ENCODE measurements at places on chromosomes 2 and 18. TPM values are rescaled to one million over a fixed set of nuclear protein-coding genes. Genes with fewer than 3 reads are reported as not detected.

The LRRC30 gene
- not detected for total RNA-seq

The PPP4R1 gene
- 115 TPM for total RNA-seq

The SPEG gene
- 95.4 TPM for total RNA-seq

The TXNDC2 gene
- 0.29 TPM for total RNA-seq

The BUB1 gene
- 21.2 TPM for total RNA-seq

The TLX2 gene
- total RNA-seq, result 0.18 TPM

The CHRNG gene
- not detected for total RNA-seq

The DYNC2LI1 gene
- total RNA-seq, result 31.0 TPM

The CCBE1 gene
- 71.1 TPM for total RNA-seq

GRCh38 chr18:36887114-36887513, 58.2 kb downstream of the KIAA1328 start:
- H3K36me3 ChIP-seq, result peaks cover 2% of the 10 kb centered on the region
- DNase-seq, result no peak
- H3K4me1 ChIP-seq, result peaks cover 8% of the 10 kb centered on the region
- no peaks in the 10 kb centered on the region for H3K27me3 ChIP-seq
- no peak overlapping the region for H3K4me3 ChIP-seq
- no peak overlapping the region for H3K27ac ChIP-seq

- DNase-seq, result no peak
- no peaks in the 10 kb centered on the region for H3K27me3 ChIP-seq
- H3K4me3 ChIP-seq, result no peak overlapping the region
- H3K4me1 ChIP-seq, result peaks cover 27% of the 10 kb centered on the region
- no peak overlapping the region for H3K27ac ChIP-seq
- no peaks in the 10 kb centered on the region for H3K36me3 ChIP-seq
These were observed 400.9 kb upstream of the SMIM21 start for GRCh38 chr18:75828379-75828778.

DNA sequence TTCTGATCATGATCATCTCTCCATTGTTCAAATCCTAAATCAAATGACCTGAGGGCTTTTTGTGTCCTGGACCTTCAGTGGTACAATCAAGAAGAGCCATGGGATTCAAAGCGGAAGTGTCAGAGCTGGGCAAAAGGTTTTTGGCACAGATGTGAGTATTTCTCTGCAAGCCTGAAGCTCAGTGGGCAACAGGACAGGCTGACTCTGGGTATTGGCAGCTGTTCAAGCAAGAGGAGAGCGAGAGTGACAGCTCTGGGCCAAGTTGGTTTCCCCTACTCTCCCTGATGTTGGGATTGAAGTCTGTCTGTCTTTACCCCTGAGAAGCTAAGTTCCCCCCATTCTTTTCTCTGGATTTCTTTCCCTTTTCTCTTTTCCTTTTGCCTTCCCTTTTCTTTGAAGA, 33.3 kb downstream of the DSEL start:
- H3K4me1 ChIP-seq, result peaks cover 5% of the 10 kb centered on the region
- no peak overlapping the region for H3K4me3 ChIP-seq
- no peaks in the 10 kb centered on the region for H3K27me3 ChIP-seq
- no peak overlapping the region for H3K27ac ChIP-seq
- H3K36me3 ChIP-seq, result no peaks in the 10 kb centered on the region
- no peak for DNase-seq

DNA sequence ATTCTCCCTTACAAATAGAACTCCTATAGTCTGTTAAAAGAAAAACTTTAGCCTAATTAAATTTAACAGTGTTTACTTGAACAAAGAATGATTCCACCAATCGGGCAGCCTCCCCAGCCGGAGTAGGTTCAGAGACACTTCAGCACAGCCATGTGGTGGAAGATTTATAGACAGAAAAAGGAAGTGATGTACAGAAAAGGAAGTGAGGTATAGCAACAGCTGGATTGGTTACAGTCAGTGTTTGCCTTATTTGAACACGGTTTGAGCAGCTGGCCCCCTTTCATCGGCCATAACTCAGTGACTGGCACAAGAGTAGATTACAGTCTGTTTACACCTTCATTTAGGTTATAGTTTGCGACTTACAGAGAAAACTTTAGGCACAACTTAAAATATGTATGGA, 2.1 kb upstream of the SKA1 start:
- H3K27me3 ChIP-seq, result no peaks in the 10 kb centered on the region
- no peaks in the 10 kb centered on the region for H3K36me3 ChIP-seq
- peaks cover 17% of the 10 kb centered on the region for H3K4me1 ChIP-seq
- H3K4me3 ChIP-seq, result no peak overlapping the region
- no peak for DNase-seq

DNA sequence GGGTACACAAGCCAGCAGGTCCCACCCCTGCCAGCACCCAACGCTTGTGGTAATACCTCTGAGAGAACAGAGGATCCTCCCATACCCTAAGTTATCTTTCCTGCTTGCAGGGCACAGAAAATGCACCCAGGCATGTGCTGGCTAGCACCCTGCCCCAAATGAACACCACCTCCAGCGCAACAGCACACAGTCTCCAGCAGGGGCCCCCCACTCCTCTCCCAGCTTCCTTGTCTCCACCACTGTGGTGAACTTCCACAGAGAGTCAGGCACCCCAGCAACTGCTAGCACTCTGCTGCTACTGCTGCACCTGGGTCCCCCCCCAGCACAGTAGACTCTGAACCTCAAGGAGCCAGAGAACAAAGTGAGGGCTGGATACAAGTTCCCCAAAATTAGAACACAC, 216.8 kb upstream of the CNTNAP5 start:
- H3K27ac ChIP-seq, result no peak overlapping the region
- H3K4me3 ChIP-seq, result no peak overlapping the region
- no peaks in the 10 kb centered on the region for H3K4me1 ChIP-seq

- no peaks in the 10 kb centered on the region for H3K36me3 ChIP-seq
- no peak overlapping the region for H3K27ac ChIP-seq
- H3K4me1 ChIP-seq, result peaks cover 24% of the 10 kb centered on the region
- peak overlapping the region; percentile 72 for H3K4me3 ChIP-seq
These were observed 1.6 kb downstream of the LRATD1 start for GRCh38 chr2:14634182-14634488.

- no peak for DNase-seq
- H3K4me1 ChIP-seq, result peaks cover 40% of the 10 kb centered on the region
- H3K4me3 ChIP-seq, result no peak overlapping the region
- H3K36me3 ChIP-seq, result no peaks in the 10 kb centered on the region
- peaks cover 5% of the 10 kb centered on the region for H3K27me3 ChIP-seq
These were observed 79.3 kb upstream of the STPG4 start for GRCh38 chr2:47234456-47234855.

DNA sequence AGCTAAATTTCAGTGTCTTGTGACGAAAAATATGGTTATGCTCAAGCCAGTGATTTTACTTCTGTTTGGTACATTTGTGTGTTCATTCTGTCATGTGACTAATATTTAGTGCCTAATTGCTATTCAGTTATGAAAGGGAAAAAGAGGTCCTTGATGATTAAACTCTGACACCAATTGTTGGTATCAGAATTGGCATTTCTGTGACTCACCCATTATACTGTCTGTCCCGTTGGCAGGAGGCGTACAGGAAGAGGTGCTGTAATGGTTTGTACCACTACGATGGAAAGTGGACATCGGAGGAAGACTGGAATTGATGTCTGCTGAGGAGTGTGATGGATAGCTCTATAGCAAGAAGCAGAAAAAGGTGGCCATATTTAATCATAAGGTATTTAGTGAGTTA, 310.4 kb upstream of the CCDC68 start:
- no peaks in the 10 kb centered on the region for H3K27me3 ChIP-seq
- H3K27ac ChIP-seq, result no peak overlapping the region
- peaks cover 19% of the 10 kb centered on the region for H3K4me1 ChIP-seq
- no peak for DNase-seq

DNA sequence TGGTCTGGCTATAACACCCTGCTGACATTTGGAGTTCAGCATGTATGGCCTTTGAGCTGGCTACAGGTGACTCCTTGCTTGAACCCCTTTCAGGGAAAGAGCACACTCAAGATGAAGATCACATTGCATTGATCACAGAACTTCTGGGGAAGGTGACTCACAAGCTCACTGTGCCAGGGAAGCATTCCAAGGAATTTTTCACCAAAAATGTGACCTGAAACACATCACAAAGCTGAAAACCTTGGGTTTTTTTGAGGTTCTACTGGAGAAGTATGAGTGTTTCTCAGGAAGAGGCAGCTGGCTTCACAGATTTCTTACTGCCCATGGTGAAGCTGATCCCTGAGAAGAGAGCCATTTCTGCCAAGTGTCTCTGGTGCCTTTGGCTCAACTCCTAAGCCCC, 879.0 kb downstream of the CBLN2 start:
- no peak overlapping the region for H3K27ac ChIP-seq
- H3K4me1 ChIP-seq, result no peaks in the 10 kb centered on the region
- no peaks in the 10 kb centered on the region for H3K36me3 ChIP-seq
- DNase-seq, result no peak
- no peak overlapping the region for H3K4me3 ChIP-seq

DNA sequence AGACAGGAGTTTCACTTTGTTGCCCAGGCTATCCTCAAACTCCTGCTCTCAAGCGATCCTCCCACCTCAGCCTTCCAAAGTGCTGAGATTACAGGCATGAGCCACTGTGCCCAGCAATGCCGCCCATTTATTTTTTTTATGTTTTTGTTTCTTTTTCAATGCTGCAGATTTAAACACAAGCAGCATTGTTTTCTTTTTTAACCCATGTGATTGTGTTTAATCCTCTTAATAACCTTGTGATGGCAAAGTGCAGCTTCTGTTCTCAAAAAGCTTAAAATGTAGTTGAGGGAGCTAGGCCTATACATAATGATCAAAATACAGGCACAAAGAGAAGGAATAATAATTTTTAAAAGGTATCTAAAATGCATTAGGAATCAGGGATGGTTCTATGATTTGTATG, 11.5 kb downstream of the MSGN1 start:
- H3K27ac ChIP-seq, result no peak overlapping the region
- peaks cover 56% of the 10 kb centered on the region for H3K27me3 ChIP-seq
- no peak overlapping the region for H3K4me3 ChIP-seq
- peaks cover 7% of the 10 kb centered on the region for H3K4me1 ChIP-seq

DNA sequence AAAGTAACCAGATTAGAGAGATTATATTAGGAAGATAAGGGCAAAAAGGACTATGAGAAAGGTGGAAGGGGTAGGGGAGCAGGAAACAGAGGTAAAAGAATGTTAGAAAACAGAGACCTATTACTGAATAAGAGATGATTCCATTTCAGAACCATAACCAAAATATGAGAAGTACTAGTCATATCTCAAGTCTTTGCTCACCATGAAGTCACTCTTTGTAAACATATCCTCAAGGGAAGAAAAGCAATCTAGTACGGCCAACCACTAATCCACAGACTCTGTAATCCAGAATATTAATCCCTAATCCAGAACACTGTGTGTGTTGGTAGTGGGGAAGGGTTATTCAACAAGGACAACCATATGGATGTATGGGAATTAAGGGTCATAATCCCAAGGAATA, 92.0 kb downstream of the CDCA7 start:
- no peak overlapping the region for H3K27ac ChIP-seq
- H3K4me3 ChIP-seq, result no peak overlapping the region
- DNase-seq, result no peak
- H3K27me3 ChIP-seq, result peaks cover 12% of the 10 kb centered on the region
- peaks cover 4% of the 10 kb centered on the region for H3K4me1 ChIP-seq

DNA sequence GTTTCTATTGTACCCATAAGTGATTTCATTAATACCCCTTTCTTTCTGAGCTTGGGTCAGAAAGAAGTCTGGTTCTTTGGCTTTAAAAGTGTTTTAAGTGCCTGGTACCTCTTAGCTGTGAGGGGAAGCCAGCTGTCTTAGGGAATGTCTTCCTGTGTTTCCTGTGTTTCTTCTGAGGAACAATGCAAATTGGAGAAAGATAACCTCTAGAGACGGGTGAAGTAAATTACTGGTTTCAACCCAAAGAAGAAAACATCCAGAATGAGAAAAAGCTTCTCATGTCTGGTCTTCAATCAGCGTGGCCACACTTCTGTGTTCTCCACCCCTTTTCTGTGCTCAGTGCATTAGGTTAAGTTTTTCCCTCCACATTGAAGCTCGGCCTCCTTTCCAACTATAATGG, 10.2 kb upstream of the CHN1 start:
- no peak for DNase-seq
- H3K4me3 ChIP-seq, result no peak overlapping the region
- H3K4me1 ChIP-seq, result peaks cover 16% of the 10 kb centered on the region
- no peaks in the 10 kb centered on the region for H3K36me3 ChIP-seq

DNA sequence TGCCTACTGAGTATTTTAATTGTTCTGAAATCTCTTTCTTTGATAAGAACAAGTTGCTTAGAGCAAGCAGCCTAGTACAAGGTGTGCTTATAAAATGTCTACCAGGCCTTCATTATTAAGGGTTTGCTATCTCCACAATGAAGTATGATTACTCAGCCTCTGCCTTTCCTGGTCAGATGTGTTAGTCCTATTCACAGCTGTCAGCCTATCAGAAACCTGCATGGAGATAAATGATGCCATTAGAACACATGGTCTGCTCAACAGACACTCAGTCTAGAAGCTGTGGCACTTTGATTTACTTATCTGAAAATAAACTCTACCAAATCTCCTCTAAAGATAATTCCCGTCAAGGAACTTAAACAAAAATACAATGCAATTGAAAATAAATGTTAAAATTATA, 448.7 kb downstream of the ERBB4 start:
- H3K36me3 ChIP-seq, result no peaks in the 10 kb centered on the region
- no peak overlapping the region for H3K4me3 ChIP-seq
- no peak for DNase-seq
- no peak overlapping the region for H3K27ac ChIP-seq
- H3K4me1 ChIP-seq, result no peaks in the 10 kb centered on the region

DNA sequence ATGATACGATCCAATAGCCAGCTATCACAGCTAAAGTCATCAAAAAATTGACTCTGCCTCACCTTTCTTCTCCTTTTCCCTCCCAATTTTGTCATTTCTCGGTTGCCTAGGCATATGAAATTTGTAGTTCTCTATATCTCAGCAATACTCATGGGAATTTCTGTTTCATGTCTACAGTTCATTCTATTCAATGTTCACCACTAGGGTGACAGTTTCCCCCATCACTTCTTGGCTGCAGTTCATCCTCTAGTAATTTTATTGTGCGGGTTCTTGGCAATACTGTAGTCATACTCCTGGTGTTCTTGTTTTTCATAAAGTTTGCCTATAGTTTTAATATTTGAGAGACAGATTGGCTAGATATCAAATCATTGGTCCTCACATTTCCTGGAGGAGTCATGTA, 872.2 kb upstream of the ID2 start:
- H3K27me3 ChIP-seq, result no peaks in the 10 kb centered on the region
- no peak overlapping the region for H3K27ac ChIP-seq
- no peak for DNase-seq
- H3K36me3 ChIP-seq, result no peaks in the 10 kb centered on the region

DNA sequence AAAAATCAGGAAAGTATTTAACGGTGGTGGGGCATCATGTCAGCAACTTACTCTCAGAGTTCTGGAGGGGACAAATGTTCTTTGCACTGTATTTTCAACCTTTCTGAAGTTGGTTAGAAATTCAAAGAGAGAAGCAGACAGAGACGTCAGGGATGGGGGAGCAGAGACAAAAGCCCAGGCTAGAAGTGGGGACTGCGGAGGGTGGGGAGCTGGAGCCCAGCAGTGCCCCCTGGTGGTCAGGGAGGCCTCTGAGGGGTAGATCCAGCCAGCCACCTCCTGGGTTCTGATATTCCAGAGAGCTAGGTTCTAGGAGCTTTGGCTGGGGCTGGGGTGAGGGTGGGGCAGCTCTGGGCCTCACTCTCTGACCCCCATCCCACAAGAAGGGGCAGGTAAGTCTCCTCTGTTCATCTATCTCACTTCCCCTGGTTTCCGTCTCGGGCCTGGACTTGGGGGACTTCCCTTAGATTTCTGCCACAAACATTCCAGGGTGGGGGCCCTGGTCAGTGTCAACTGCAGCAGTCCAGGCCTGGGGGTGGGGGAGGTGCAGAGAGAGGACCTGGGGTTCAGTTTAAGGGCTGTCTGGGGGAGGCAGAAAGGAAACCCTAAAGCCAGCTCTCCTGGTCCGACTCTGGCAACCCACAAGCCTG, 8.9 kb downstream of the TNS1 start:
- peak; percentile 85 for DNase-seq
- no peak overlapping the region for H3K4me3 ChIP-seq
- H3K27me3 ChIP-seq, result peaks cover 7% of the 10 kb centered on the region
- H3K36me3 ChIP-seq, result no peaks in the 10 kb centered on the region
- peaks cover 28% of the 10 kb centered on the region for H3K4me1 ChIP-seq

All from mesothelial cell of epicardium (in vitro differentiated cells).